ENCODE measurements at places on chromosomes 11 and 22.

DNA sequence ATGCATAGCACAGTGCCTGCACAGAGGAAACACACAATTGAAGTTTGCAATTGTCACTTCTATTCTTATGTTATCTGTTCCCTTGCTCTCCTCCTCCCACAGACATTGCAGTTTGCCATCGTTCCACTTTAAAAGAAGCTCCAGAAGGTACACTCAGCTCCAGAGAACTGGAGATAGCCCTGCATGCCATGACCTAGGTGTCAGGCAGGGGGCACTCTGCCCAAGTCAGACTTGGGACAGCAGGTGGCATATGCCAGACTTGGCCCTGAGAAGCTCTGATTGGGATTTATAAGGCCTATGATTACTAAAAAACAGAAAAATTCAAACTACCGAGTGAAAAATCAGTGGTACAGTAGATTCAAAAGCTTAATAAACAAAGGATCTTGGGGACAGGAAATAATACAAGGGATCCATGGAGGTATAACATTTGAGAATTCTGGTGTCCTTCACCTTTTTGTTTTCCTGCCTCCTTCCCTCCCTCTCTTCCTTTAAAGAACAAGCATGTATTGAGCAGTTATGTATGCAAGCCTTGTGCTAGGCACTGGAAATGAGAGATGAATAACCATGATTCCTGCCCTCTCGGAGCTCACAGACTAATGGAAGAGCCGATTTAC, 40.0 kb downstream of the TENM4 start:
- DNase-seq, result no peak

DNA sequence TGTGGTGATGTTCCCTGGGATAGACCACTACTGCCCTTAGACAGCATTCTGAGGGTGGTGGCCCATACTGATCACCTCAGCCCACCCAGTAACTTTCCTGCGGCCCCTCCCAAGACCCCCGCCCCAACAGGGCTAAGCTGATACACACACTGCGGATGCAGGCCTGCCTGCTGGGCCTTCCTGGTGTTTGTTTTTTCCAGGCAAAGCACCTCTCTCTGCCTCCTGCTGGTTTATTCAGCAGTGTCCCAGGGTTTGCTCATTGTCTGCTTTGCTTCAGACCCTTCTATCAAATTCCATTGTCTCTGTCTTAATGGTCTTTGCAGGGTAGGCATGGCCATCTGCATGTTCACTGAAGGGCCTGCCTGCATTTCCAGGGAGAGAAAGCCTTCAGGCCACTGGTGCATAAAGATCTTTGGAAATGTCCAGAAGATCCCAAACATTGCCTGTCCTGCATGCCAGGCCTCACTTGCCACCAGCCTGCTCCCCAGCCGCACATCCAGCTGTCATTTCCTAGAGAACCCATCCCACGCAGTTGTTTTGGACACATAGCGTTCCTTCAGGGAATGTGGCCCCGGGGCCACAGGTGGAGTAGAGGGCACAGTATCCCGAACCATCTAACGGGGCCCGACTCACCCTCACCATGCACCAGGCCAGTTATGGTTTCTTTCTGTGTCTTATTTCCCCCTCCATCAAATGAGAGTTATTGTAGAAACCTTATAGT, 50.2 kb downstream of the BCR start:
- DNase-seq, result no peak

DNA sequence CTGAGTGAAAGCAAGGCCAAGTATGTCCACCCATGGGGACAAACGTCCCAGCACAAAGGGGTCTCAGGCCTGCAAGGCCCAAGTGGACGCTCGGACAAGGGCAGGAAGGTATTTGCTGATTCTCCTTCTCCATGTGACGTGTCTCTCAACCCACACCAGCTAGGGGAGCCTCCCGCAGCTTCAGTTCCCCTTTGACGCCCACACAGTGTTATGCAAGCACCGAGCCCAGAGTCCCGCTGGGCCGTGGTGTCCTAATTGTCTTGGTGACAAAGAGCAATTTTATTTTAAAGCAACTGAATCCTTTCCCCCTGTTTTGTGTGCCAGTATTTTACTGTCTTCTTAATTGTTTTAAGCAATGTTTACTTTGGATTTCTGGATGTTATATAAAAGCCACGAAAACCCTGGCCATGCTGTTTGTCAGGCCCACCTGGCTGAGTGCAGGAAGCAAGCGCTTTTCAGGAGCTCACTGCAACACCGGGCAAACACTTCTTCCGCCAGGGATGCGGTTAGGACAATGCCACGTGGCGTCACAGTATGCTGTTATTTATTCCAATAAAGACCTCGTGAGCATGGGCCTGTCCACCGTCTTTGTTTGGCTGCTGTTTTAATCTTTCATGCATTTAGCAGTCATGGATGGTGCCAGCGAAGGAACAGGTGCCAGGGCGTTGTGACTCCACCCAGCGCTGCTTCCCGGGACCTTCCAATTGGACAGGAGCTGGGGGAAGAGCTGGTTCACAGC, 8.2 kb upstream of the PARVG start:
- peak; percentile 27 for DNase-seq

GRCh38 chr11:57604296-57605027, 7.0 kb downstream of the SERPING1 start:
- no peak for DNase-seq

All from CD4-positive, alpha-beta T cell treated with Interleukin-4 for 4 hours (primary cell).